Activated CD4-positive, CD25-positive, alpha-beta regulatory T cell (primary cell): ENCODE measurements at places on chromosomes 12 and 14.

- no peak for DNase-seq
Measured at GRCh38 chr12:62297321-62297720, 37.1 kb downstream of the USP15 start.

DNA sequence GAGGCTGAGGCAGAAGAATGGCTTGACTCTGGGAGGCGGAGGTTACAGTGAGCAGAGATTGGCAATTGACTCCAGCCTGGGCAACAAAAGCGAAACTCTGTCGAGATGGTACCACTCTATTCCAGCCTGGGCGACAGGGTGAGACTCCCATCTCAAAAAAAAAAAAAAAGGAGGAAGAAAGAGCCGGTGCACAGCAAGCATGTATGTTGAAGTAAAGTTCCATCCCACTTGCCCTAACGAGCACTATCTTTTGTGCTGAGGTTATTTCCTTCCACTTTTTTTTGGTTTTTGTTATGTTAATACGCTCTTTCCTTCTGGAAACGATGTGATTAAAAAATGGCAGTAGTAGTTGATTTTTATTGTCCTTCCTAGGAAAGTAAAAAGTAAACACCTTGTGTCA, 19.5 kb upstream of the GOLGA5 start:
- DNase-seq, result no peak

DNA sequence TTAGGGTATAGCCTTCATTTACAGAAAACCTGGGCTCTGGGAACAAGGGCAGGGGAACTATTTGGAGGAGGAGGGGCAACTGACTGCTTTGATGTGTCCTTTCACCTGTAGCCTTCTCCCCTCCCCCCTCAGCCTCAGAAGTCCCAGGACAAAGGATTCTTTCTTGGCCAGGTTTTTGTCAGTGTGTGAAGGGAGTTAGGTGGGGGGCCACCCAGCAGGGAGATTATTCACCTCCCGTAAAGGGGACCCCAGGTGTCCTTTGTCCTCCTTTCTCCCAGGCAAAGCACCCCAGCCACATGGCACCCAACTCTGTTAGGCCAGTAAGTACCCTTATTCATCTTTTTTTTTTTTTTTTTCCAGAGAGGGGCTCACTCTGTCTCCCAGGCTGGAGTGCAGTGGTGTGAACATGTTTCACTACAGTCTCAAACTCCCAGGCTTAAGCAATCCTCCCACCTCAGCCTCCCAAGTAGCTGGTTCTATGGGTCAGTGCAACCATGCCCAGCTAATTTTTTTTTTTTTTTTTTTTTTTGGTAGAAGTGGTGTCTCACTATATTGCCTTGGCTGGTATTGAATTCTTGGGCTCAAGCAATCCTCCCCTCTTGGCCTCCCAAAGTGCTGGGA, 723 bp upstream of the NFE2 start:
- DNase-seq, result no peak

GRCh38 chr12:51082561-51083125, 753 bp downstream of the CSRNP2 start:
- no peak for DNase-seq

GRCh38 chr14:54771411-54772027, 131.1 kb downstream of the GCH1 start:
- DNase-seq, result no peak

GRCh38 chr12:72037006-72037795, 98.6 kb downstream of the TPH2 start:
- no peak for DNase-seq

DNA sequence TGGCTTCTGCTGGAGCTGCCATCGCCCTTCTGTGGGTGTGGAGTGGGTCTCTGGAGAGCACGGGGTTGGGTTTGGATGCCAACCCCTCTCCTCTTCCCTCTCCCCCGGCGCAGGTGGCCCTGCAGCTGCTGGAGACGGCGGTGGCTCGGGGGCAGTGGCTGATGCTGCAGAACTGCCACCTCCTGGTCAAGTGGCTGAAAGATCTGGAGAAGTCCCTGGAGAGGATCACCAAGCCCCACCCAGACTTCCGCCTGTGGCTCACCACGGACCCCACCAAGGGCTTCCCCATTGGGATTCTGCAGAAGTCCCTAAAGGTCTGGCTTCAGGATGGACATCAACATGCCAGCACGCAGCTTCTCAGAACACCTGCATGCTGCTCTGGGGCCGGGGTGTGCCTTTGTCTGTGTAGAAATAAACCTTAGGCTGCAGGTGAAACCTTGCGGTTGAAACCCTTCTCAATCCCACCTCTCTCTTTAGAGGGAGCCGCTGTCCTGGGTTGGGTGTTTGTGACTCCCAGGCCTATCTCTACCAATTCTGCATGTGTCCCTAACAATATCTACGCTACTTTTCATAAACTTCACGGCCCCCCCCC, 44.3 kb downstream of the CCDC92 start:
- DNase-seq, result no peak

GRCh38 chr14:67573228-67574010, 26.6 kb downstream of the PIGH start:
- DNase-seq, result no peak

DNA sequence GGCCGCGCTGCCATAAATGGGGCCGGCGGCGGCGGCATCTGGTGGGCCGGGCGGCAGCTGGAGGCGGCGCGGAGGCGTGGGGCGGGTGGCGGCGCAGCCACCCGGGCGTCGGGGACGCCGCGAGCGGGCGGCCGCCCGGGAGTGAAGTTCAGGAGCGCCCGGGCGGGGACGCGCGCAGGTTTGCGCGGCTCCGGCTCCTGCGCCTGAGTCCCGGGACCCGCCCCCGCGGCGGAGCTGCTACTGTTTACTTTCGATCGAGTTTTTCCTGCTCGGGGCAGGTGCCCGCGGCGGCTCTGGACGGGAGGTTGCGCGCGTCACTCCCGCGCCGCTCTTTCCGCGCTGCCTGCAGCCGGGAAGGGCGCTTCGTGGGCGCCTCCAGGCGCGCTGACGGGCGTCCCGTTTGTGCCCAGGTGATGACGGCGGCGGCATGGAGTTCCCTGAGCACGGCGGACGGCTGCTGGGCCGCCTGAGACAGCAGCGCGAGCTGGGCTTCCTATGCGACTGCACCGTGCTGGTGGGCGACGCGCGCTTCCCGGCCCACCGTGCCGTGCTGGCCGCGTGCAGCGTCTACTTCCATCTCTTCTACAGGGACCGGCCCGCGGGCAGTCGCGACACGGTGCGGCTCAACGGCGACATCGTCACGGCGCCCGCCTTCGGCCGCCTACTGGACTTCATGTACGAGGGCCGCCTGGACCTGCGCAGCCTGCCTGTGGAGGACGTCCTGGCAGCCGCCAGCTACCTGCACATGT, at the start of gene ZBTB42:
Gene ZBTB42 (plus strand): TSS at position 331 of the 749 bp plus-strand sequence. CDS start 97 bp downstream, at position 428.
- DNase-seq, result peak; percentile 59

- DNase-seq, result no peak
Measured at GRCh38 chr14:80447392-80447791, 236.1 kb upstream of the DIO2 start.

GRCh38 chr14:20682435-20683124, 1.8 kb upstream of the RNASE4 start:
- peak; percentile 60 for DNase-seq

DNA sequence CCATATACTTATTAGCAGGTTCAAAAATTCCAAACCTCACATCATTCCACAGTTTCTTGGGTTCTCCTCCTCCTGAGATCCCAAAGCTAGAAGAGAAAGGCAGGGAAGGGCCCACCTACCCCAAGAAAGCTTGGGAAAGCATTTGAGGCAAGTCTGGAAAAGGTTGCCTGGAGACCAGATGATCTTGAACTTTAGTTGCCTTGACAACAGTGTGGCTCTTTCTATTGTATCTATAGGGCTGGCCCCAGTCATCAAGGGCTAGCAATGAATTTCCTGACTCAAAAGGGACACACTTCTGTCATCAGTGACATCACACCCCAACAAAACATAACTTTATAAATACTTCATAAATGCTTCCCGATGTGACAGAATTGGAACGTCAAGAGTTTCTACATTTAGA, 40.0 kb downstream of the ZFYVE1 start:
- no peak for DNase-seq

DNA sequence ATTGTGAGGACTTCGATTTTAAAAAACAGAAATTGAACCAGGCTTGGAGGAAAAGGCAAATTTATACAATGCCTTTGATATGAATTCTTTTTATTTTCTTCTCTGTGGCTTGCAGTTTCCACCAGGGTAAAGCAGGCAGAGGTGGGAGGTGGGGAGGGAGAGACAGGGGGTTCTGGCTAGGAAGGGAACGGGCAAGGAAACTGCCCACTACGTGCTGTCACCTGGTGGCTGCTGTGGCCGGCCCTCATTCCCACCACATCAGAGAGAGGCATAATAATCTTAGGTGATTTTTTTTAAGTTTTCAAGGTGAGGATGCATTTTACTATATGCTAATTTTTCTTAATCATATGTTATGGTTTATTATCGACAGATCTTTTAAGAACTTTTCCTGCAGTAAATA, 145.8 kb downstream of the CACNA1C start:
- no peak for DNase-seq

- DNase-seq, result no peak
Measured at GRCh38 chr12:18415227-18415626, 153.9 kb downstream of the PIK3C2G start.

GRCh38 chr12:2395354-2395977, 342.7 kb downstream of the CACNA1C start:
- DNase-seq, result no peak

DNA sequence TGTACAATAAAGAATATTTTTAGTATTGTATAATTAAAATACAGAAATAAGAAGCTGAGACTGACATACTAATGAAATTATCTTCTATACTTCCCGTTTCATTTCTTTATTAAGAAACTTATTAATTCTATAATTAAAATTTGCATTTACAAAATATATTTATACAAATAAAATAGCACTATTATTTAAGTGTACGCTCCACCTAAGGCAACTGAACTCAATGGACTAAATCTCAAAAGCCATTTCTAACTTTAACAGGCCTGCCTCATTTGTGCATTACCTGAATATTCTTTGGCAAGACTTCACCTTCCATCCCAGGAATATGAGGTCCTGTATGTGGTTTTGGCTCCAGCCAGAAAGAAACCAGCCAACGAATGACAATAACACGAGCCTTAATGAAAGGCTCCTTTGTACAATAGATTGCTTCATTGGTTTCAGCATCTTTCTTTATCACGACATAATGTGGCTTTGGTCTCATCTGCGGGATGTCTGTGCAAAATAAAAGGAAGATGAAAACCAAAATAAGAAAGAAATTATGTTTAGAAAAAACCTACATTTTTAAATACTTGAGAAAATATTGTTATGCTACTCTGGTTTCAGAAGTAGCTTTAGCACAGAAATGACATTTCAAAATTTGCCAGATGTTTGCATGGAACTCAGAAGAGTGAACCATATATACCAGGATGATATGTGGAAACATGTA, 58.7 kb downstream of the RALGAPA1 start:
- DNase-seq, result no peak

GRCh38 chr12:112381406-112381882, 787 bp downstream of the HECTD4 start:
- DNase-seq, result no peak

- DNase-seq, result no peak
Measured at GRCh38 chr14:83147006-83147405, 1613.4 kb upstream of the SEL1L start.

GRCh38 chr14:52080808-52081755, 12.2 kb upstream of the NID2 start:
- no peak for DNase-seq

DNA sequence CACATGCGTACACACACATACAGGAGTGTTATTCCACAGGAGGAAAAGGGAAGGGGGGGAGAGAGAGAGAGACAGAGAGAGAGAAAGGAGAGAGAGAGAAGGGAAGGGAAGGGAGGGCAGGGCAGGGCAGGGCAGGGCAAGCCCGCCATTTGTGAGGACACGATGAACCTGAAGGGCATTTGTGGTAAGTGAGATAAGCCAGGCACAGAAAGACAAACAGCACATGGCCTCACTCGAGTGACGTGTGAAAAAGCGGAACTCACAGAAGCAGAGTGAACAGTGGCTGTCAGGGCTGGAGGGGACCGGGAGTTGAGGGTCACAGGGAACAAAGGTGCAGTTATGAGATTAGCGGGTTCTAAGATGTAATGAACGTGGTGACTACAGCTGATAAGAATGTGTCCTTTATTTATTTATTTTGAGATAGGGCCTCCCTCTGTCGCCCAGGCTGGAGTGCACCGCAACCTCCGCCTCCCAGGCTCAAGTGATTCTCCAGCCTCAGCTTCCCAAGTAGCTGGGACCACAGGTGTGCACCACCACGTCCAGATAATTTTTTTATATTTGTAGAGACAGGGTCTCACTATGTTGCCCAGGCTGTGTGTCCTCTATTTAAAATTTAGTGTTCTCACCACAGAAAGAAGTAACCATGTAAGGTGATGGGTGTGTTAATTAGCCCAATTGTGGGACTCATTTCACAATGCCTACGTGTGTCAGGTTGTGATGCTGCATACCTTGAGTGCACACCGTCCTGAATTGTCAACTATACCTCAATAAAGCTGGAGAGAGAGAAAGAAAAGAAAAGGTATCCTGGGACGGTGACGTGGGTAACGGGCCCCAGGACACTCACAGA, 18.7 kb upstream of the FBRSL1 start:
- DNase-seq, result no peak

DNA sequence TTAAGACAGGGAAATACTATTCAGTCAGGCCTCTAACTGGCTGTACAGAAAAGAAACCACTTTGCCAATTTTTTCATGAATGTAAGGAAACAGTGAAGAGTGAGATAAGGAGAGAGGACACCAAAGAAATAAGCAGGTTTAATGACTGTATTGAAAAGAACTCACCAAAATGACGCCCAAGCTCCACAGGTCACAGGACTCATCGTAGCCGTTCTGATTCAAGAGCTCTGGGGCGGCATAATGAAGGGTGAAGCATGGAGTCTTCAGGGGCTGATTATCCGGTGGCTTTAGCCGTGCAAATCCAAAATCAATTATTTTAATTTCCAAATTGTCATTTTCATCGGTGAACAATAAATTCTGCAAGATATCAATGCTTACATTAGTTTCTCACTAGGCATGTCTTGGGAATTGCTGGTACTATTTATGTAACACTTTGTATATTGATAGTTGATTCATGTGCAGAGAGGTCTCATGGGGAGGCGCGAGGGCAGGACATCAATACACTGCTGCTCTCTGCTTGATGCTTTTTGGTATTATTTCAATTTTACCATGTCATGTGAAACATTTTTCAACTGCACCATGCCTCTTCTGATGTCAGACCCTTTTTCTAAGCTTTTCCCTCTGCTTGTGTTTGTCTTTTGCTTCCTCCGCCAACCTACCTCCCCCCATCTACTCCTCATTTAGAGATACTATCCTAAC, 74.2 kb upstream of the TTC7B start:
- no peak for DNase-seq

GRCh38 chr12:47237751-47238211, 158.0 kb upstream of the AMIGO2 start:
- no peak for DNase-seq

- DNase-seq, result no peak
Measured at GRCh38 chr12:55862286-55862685, 19.6 kb upstream of the MMP19 start.

- no peak for DNase-seq
Measured at GRCh38 chr14:64434528-64434927, 30.8 kb upstream of the AKAP5 start.

DNA sequence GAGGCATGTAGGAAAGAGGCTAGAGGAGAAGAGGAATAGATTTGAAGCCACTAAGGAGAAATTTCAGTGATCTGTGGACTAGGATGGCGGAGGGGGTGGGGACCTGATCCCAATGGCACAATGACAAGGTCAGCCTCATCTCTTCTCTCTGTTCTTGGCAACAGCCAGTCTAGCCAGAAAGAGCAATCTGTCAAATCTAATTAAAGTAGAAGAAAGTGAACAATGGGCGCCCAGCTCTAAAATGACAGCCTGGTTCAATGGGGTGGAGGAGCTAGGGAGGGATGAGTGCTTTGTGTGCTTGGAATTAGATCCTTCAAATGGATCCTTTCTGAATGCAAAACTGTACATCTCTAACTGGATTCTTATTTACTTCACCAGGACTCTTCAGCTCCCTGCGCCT, 37.2 kb upstream of the TUBA1C start:
- no peak for DNase-seq

- no peak for DNase-seq
Measured at GRCh38 chr12:4794491-4794890, 74.3 kb downstream of the GALNT8 start.
